AG04450 (cell line): ENCODE measurements at places on chromosomes 4 and X.

GRCh38 chr4:11730545-11730944, 301.9 kb upstream of the HS3ST1 start:
- DNase-seq: no peak

DNA sequence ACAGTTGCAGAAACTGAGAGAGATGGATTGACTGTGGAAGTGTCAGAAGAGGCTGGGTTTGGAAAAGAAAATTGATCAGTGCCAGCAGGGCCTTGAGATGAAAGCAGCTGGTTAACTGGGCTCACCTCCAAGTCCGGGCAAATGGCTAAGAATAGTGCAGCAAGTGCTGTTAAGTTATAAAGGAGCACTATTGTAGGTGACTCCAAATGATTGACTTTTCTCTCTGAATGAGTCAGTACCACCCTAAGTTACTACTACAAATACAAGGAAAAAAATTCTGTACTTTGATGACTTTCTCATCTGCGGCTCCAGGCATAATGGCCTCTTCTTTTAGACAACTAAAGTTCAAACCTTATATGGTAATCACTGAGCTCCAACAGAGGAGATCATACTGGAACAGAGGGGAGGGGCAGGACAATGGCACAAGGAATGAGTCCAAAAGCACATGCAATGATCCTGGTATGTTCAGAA, 733.4 kb upstream of the INTU start:
- DNase-seq: peak; percentile 83

DNA sequence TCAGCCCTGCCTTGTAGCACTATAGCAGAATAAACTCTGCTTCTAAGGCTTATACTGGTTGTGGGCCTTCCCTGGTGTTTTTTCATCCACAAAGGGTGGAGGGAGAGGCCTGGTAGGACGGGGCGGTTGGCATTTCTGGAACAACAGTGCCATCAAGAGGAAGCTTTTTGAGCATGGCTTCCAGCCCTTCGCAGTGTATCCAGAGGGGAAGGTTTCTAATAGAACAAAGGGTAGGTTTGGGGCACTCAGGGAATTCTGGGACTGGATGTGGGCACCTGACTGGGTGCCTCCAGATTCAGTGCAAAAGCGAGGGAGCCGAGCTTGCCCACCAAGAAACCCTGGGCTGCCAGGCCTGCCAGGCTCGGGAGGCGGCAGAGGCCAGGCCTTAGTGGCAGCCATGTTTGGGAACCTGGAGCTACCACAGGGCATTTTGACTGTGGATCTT, 229.6 kb upstream of the AGTR2 start:
- DNase-seq: no peak

DNA sequence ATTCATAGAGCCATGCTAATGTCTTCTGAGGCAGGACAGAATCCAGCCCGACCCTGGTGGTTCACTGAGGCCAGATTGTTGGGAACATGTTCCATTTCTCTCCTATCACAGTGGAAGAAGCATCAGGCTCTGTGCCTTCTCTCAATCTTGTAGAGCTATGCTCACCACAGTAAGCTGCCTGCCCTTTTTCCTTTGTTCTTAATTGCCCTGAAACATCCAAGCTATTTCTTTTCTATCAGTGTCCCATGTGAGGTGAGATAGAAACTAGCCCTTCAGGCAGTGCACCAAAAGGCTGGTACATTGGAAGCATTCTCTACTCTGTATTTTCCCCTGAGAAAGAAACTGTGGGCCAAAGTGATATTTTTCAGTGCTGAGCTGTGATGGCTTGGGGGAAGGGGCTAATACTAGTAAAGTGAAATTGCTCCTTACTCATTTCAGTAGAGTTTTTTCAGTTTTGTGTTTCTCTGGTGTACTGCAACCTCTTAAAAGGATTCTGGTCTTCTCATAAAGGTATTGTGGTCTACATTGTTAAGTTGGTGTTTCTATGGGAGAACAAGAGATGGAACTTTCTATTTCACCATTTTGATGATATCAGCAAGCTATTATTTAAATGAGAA, 611.2 kb downstream of the RPA4 start:
- DNase-seq: no peak

DNA sequence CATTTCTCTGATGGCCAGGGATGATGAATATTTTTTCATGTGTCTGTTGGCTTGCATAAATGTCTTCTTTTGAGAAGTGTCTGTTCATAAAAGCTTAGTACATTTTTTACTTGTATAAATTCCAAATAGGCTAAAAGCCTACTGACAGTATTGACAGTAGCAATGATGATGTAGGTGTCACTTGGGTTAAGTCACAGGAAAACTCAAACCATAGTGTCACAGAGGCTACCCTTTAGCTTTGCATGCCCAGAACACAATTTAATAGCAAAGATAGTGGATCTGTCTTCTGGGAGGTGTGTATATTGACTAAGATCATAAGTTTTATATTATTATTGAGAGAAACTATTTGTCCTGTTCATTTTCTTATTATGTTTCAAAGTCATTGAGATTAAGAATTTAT, 8.1 kb downstream of the RP2 start:
- no peak for DNase-seq

- DNase-seq: no peak
These were observed 682.0 kb downstream of the KCTD8 start for GRCh38 chr4:43766648-43767047.

DNA sequence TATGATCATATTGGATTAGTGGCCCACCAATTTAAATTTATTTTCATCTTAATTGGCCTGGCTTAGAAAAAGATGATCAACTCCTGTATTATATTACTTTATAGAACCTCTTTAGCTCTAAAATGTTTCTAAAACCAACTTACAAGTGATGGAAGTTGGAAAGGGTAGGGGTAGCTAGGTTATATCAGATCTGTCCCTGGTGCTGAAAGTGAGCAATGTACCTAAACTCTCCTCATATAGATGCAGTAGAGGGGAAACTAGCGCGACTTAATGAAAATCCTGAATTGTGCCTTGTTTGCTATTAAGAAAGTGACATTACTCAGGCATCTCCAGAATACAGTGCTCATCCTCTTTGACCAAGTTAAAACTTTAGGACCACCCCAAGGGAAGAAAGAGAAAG, 7.5 kb upstream of the PTCHD1 start:
- no peak for DNase-seq

GRCh38 chrX:20402956-20403355, 136.2 kb upstream of the RPS6KA3 start:
- DNase-seq: no peak

GRCh38 chr4:27366104-27366823, 505.6 kb downstream of the STIM2 start:
- no peak for DNase-seq

- no peak for DNase-seq
These were observed 358.7 kb upstream of the CTSO start for GRCh38 chr4:156312261-156312847.

GRCh38 chr4:147786031-147786430, 54.1 kb downstream of the ARHGAP10 start:
- DNase-seq: no peak

GRCh38 chr4:48027653-48028052, 11.1 kb downstream of the NIPAL1 start:
- no peak for DNase-seq

GRCh38 chr4:992297-993110, 700 bp downstream of the SLC26A1 start:
- DNase-seq: no peak

GRCh38 chr4:7631288-7632014, 196.7 kb upstream of the PSAPL1 start:
- no peak for DNase-seq

GRCh38 chr4:184824081-184824775, 1.5 kb downstream of the ACSL1 start:
- no peak for DNase-seq
